ENCODE measurements at places on chromosomes 7 and 10. TPM values are rescaled to one million over a fixed set of nuclear protein-coding genes. Genes with fewer than 3 reads are reported as not detected.
A peak's percentile ranks its signal among the peaks of the same experiment; 100 is the strongest.

GRCh38 chr10:10526846-10527245, 490.8 kb upstream of the CELF2 start:
- DNase-seq = no peak

- DNase-seq = no peak
These were observed 2.1 kb downstream of the CBLL1 start for GRCh38 chr7:107746006-107746405.

GRCh38 chr7:82029236-82029913, 259.5 kb upstream of the HGF start:
- no peak for DNase-seq

GRCh38 chr10:122657729-122658128, 41.9 kb downstream of the C10orf120 start:
- no peak for DNase-seq

GRCh38 chr10:2019281-2019680, 282.0 kb upstream of the ADARB2 start:
- DNase-seq = no peak

GRCh38 chr7:158378978-158379377, 208.6 kb downstream of the PTPRN2 start:
- no peak for DNase-seq

DNA sequence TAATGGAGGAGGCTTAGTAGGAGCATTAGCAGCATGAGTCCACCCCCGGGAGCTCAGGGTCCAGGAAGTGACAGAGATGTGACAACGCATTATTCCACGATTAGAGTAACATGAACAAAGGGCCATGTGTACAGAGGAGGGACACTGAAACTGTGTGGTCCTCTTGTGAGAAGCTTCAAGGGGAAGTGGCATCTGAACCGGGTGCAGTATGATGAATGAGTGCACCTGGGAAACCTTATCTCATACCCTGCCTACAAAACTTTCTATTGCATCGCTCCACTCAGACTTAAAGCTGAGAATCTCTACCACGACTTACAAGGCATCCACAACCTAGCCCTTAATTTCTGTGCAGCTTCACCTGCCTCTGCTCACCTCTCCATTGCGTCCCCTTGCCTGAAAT, 115.3 kb upstream of the AMPH start:
- DNase-seq = no peak

DNA sequence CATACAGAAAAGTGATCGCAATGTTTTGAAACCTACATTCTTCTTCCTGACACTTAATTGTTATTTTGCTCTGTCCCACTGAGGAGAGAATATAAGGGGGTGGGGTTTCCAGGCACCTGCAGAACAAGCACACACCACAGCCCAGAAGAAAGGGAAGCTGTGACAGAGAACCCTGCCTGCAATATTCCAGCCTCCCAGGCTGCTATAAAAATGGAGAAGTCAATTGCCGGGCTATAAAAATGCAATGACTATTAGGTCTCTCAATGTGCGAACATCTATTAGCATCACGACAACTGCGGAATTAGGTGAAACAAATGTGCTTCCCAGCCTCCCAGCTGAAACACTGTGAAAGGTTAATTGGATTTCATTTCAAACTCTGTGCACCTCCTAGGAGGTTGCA, 145.3 kb upstream of the FRMD4A start:
- no peak for DNase-seq

GRCh38 chr10:107275806-107276205, 111.3 kb upstream of the SORCS1 start:
- no peak for DNase-seq

DNA sequence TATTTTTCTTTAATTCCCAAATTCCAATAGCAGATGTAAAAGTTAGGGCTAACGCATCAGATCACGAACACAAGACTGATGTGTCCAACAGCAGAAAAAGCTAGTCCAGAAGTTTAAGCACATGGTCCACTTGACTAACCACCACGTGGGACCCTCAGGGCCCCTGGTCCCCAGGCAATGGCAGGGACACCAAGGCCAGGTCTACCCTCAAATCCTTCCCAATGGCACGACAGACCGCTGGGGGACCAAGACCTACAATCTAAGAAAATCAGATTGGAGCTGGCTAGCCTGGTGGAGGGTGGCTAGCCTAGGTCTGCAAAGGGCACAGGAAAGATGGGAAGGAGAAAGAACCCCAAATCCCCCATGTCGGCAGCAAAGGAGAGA, 1.5 kb downstream of the GIGYF1 start:
- no peak for DNase-seq

GRCh38 chr7:1846331-1847065, 176.4 kb downstream of the ELFN1 start:
- no peak for DNase-seq

DNA sequence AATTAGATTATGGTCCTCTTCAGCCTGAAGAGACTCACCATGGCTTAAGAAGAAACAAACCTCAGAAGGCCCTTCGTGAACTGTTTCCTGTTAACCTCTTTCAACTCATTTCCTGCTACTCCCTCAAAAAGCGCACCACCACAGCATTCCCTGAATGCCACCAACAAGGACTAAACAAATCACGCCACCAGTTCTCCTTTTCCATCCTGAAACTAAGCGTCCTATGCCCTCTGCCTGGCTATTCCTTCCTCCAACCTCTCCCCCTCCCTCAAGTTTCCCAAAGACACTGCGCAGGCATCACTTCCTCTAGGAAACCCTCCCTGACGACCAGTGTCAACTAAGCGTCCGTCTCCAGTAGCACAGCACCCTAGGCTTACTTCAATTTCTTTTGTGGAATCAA, 12.0 kb downstream of the YWHAG start:
- no peak for DNase-seq

DNA sequence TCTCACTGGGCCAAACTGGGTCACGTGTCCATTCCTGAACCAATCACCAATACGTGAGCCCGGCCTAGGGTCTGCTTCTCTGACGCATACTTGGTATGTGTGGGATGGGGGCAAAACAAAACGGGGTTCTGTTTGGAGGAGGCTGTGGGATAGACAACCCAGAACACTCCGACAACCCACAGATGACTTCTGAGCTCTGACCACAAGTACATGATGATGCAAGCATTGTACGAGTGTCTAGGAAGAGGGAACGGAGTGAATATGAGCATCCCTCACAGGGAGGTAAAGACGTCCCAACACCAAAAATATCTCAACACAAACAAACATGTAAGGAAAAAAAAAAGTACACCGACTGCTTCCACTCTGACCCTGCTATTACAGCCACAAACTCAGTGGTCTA, 5.6 kb downstream of the DAGLB start:
- no peak for DNase-seq

- no peak for DNase-seq
These were observed 22.4 kb upstream of the IFIT1B start for GRCh38 chr10:89355394-89355931.

GRCh38 chr7:149790146-149790548, 16.8 kb upstream of the ZNF467 start:
- DNase-seq = peak; percentile 67

DNA sequence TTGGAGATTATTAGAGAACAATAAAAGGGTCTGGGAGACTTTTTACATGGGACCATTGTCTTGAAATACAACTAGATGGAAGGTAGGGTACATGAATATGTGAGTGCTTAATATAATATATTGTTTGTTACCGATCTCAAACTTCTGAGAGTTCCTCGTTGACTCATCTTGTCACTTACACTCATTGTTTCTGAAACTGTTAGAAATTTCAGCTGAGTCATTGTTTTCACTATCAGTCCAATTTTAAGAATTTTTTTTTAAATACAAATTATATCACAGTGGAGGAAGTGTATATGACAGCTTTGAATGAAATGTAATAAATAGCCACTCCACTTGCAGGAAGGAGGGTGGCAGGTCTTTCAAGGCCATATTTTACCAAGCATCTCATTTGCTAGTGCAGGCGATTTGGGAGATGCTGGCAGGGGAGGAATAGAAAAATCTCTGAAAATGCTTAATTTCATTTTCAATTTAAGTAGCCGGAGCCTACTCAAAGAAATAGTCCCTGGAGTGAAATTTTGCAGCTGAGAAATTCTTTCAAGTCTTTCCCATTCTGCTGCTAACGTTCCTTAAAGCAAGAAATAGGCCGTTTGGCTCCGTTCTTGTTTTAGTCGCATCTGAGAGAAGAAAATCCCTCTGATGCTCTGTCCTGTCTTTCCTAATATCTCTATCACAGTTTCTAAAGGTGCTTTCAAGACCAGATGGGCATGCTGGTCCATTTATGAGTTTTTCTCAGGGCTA, 1404.2 kb upstream of the CELF2 start:
- DNase-seq = no peak

DNA sequence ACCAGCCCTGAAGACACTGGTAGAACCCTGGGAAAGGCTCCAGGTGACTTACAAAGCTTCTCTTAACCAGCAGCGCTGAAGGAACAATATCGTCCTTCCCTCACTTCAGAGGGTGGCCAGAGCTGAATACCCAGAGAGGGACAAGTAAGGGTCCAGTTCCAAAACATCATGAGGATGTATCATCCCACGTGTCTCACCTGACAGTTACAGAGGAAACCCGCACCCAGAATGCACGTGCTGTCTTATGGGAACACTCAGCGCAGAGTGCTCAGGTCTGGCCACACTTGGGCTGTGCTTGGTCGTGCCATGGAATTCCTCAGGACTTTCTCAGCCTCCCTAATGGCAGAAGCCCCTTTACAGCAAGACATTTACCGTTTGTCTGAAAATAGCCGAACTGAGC, 46.9 kb upstream of the BTBD16 start:
- no peak for DNase-seq

- DNase-seq = no peak
These were observed 23.3 kb downstream of the AVL9 start for GRCh38 chr7:32518534-32519140.

DNA sequence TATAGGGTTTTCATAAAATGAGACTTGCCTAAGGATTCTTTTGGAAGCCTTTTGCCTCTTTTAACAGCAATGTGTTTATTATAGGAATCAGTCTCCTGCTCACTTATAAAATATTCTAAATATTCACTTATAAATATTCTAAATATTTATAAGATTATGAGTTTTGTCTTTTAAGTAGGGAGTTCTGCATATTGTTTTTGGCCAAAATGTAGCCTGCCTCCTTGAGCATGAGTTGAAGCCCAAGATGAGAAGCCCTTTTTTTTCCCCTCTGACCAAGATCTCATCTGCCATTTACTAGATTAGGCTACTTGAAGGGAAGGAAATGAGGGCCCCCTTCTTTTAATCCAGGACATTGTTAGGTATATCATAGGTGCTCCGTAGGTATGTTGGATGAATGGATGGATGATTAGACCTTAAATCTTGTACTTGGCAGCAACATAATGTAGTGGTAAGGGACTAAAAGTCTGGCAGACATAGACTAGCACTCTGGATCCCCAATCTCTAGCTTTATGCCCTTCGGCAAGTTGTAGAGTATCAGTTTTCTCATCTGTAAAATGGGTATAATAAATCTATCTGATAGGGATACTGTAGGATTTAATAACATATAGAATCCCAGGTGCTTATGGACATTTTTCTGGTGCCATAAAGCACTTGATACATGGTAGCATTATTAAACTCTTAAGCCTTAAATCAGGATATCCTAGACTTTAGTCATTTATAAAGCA, 59.1 kb downstream of the ARID5B start:
- no peak for DNase-seq

DNA sequence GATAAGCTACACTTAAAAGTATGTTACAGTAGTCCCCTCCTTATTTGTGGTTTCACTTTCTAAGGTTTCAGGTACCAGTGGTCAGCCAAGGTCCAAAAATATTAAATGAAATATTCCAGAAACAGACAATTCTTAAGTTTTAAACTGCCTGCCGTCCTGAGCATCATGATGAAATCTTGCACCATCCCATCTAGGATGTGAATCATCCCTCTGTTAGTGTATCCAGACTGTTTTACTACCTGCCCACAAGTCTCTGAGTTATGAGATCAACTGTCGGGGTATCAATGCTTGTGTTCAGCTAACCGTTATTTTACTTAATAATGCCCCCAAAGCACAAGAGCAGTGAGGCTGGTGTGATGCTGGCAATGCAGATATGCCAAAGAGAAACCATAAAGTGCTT, 11.4 kb downstream of the KDM7A start:
- no peak for DNase-seq

DNA sequence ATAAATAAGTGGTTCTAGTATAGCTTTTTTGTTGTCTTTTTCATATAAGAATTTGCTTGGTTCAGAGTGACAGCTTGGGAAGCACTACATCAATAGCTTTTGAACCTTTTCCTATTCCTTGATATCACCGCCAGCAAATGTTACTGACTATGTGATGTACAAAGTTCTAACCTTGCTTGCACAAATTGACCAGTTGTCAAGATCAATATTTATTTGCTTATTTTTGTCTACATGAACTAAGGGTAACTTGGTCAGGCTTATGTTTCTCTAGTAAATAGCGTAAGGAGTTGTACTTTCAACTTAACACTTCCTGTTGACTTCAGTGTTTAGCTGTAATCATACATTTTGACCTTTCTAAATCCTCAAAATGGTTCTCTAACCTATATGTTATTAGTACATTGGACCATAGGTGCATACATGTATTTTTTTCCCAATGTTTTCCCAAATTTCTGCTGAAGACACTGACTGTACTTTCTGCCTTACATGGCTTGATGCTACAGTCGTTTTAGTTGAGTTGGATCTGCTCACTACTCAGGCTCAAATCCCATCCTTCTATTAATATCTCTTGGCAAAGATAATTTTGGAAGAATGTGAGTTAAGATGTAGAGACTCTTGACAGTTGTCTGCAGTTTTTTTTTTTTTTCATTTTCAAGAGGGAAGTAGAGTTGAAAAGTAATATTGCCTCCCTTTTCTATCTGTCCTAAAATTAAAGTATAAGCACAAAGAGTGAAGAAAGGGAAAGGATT, 239.1 kb upstream of the KAT6B start:
- DNase-seq = no peak

GRCh38 chr10:9951481-9952257, 1066.0 kb upstream of the CELF2 start:
- DNase-seq = no peak

- DNase-seq = no peak
These were observed 8.4 kb upstream of the GBX1 start for GRCh38 chr7:151175793-151176311.

Gene TMED4
- 70.8 TPM for total RNA-seq

Gene TRPV6
- not detected for total RNA-seq

Gene RBP4
- not detected for total RNA-seq

Gene EGR2
- total RNA-seq = 53.2 TPM

Gene HOXA6
- not detected for total RNA-seq

Gene UBE2D1
- 14.7 TPM for total RNA-seq

Gene CLDN4
- 0.33 TPM for total RNA-seq

Gene SGPL1
- total RNA-seq = 17.3 TPM

Gene SAMD9
- 17.1 TPM for total RNA-seq

Gene CALML5
- total RNA-seq = not detected

Gene STEAP2
- total RNA-seq = not detected

Gene MMP21
- not detected for total RNA-seq

Gene ABCB4
- total RNA-seq = 0.38 TPM

Gene TLX1
- not detected for total RNA-seq

Gene CFAP69
- 0.85 TPM for total RNA-seq

Gene GPC2
- 3.9 TPM for total RNA-seq

Gene CRHR2
- total RNA-seq = not detected
